ENCODE measurements at places on chromosomes 1 and 21. TPM values are rescaled to one million over a fixed set of nuclear protein-coding genes. Genes with fewer than 3 reads are reported as not detected.
A peak's percentile ranks its signal among the peaks of the same experiment; 100 is the strongest.

The OLFML3 gene
- 46.0 TPM for total RNA-seq

The MR1 gene
- 17.0 TPM for total RNA-seq

The DNAJC11 gene
- total RNA-seq: 38.7 TPM

GRCh38 chr1:19808351-19808750, 6.7 kb downstream of the RNF186 start:
- no peak for DNase-seq

GRCh38 chr1:43956234-43956633, 9.5 kb downstream of the IPO13 start:
- DNase-seq: no peak

The SPRR3 gene
- total RNA-seq: 0.45 TPM

The TMEM240 gene
- total RNA-seq: 7.1 TPM

The PPM1J gene
- 1.8 TPM for total RNA-seq

DNA sequence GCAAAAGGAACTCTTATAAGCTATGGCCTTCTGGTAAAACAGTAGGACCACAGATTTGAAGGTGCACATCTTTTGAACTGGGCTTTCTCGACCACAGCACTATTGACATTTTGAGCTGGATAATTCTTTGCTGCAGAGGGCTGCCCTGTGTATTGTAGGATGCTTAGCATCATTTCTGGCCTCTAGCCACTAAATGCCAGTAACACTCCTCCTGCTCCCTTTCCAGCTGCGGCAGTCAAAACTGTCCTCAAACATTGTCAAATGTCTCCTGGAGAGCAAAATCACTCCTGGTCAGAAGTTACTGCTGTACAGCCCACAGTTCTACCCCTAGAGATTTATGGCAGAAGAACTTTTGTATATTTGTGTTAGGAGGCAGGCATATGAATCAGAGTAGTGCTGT, 836.7 kb downstream of the PLA2G4A start:
- DNase-seq: no peak

DNA sequence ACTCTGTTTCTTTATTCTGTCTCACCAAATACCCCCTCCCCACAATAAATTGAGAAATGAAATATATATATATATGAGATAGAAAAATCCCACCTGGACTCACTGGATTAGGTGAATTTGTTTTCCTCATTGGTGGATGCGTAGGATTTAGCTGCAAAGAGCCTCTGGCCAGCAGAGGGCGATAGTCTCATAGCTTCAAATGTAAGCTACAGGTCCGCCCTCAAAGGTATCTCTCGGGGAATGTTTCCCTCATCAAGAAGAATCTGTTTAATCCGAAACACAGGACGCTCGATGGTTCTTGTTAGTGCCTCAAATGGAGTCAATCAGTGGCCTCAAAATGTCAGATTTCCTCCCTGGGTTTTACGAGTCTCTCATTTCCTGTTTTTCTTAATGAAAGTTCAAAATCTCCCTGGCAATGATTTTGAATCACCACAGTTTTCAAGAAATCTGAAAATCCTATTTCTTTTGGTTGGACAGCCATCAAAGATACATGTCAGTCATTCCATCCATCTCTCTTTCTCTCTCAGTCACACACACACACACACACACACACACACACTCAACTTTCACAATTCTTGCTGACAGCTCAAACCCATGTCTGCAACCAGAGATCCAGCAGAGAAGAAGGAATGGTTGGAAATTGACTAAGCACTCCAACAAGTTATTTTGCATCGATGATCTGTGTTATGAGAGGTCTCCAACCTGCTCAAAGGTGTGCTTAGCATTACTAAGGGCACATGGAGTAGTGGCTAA, 13.9 kb upstream of the CAMK1G start:
- peak; percentile 87 for DNase-seq

DNA sequence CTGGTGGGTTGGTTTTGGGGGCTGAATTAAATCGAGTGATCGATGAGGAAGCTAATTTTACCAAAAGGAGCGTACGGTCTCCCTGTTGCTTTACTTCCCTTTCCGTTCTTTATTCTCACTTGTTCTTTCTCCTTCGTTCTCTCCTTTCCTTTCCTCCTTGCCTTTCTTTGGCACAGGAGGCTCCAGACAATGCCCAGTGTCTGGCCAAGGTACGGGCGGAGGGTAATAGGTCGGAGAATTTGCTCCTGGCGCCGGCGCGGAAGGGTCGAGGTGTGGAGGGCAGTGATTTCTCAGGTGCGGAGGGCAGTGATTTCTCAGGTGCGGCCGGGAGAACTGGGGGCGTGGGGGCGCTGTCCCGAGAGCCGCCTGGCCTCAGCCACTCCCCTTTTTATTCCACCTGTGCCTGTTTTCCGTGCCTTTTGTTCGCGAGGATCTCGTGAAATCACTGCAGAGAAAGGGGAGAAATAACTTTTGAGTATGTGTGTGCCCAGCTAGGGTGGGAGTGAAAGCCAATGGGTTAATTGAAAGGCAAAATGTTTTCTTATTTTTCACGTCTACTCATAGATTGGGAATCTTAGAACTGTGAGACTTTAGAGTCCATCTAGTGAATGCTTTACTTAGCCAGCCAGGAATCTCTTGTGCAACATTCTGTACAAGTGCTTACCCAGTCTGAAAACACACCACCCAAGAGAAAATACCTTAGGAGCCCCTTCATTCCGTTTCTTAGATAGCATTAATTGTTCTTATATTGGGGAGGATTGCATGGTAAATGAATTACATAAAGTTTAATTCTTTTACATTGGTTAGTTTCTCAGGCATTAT, 1.3 kb downstream of the FNBP1L start:
- DNase-seq: no peak

The SERPINC1 gene
- not detected for total RNA-seq

The PKP1 gene
- 8.2 TPM for total RNA-seq

All from sciatic nerve (tissue), 2 donors.